ENCODE measurements at places on chromosomes 4 and X.
A peak's percentile ranks its signal among the peaks of the same experiment; 100 is the strongest.

DNA sequence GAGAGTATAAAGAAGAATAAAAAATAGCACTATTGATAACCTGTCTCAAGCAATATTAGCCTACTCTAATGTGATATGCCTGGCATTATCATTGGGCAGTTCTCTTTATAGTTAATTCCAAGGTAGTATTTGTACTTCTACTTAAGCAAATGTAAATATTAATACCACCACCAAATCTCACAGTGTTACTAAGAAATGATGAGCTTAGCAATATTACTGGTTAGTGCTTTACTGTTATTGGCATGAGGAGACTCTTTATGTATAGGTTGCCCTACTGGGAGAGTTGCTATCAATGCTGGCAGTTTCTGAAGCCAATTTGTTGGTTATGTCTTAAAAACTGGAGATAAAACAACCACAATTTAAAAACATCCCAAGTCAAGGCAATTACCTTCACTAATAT is 155.7 kb downstream of the CDS1 start:
- DNase-seq: no peak

DNA sequence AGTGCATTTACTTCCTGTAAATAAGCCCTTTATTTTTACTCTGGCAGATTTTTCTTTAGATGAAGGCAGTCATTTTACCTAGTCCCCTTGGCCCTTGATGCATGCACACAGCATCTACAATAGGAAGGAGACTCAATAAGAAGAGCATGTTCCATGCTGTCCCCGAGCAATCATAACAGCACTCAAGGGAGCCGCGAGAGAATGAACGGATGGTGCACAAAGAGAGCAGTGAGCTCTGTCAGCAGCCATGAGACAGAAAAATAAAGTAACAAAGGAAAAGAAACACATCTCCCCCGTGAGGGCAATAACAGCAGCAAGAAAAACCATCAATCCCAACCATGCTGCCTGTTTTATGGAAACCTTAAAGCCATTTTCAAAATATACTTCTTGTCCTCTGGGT is 11.9 kb downstream of the SMIM31 start:
- DNase-seq: no peak

GRCh38 chrX:25968920-25969319 is 169.2 kb upstream of the MAGEB18 start:
- DNase-seq: no peak

- no peak for DNase-seq
Observed at GRCh38 chr4:126136922-126137781, 822.4 kb downstream of the FAT4 start.

- DNase-seq: no peak
Observed at GRCh38 chrX:48835524-48836329, at the start of gene PCSK1N. Gene PCSK1N (minus strand): TSS chrX:48835610. CDS start chrX:48835532, 78 bp downstream.

GRCh38 chr4:6268650-6269615 is 717 bp upstream of the WFS1 start:
- DNase-seq: no peak

- no peak for DNase-seq
Observed at GRCh38 chr4:136186650-136187049, 1345.6 kb downstream of the PCDH18 start.

- no peak for DNase-seq
Observed at GRCh38 chr4:78667764-78668163, 108.4 kb upstream of the BMP2K start.

DNA sequence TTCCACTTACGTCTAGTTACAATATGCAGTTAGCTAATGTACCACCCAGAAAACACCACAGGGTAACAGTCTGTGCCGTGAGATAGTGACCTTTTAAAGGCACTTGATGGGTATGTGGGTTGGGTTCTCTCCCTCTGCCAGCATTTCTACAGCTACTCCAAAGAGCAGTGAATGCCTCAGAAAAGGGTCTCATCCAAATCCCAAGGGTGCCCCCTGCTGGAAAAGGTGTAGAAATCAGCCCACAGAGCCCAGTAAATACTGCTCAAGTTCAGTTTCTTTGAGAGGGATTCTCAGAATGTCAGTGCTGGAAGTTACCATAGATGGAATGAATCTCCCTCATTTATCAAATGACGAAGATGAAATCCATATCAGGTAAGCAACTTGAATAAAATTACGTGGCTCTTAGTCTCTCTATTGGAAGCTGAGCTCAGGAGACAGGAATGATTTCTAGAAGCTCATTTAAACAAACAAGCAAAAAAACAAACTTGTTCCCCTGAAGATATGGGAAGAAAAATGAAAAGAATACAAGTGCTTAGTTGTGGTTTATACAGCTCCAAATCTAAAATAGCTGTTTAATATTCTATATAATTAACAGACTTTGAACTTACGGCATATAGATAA is 9.5 kb downstream of the RNF175 start:
- DNase-seq: peak; percentile 52

DNA sequence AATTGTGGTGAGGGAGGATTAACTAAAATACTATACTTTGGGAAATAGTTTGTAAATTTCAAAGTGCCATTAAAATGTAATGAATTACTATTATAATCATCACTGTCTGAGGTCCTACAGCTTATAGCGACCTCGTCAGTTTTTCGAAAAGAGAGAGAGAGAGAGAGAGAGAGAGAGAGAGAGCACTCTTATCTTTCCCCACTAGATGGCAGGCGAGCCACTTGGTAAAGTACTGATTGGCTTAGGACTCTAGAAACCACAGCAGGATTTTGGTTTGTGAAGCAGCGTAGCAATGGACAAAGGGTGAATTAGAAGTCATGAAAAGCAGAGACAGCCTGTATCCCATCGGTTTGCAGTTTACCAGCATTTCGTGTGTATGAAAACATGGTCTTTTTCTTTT is 52.5 kb downstream of the LINC00632 start:
- DNase-seq: peak; percentile 33

DNA sequence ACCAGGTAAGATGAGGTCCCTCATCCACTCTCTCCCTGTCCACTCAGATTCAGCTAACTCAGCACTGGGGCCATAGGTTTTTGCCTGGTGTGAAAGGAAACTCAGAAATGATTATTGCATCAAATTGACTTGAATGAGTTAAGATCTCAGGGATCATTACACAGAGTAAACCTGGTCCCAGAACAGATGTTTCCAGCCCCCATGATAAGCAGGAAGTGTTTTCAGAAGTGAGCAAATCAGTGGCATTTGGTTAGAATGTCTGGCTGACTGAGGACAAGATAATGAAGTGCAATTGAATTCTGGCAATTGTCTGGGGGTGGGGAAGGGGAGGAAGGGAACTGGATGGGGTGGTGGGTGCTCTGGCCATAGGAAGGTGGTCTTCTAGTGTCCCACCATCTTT is 108.0 kb downstream of the CHIC2 start:
- no peak for DNase-seq

DNA sequence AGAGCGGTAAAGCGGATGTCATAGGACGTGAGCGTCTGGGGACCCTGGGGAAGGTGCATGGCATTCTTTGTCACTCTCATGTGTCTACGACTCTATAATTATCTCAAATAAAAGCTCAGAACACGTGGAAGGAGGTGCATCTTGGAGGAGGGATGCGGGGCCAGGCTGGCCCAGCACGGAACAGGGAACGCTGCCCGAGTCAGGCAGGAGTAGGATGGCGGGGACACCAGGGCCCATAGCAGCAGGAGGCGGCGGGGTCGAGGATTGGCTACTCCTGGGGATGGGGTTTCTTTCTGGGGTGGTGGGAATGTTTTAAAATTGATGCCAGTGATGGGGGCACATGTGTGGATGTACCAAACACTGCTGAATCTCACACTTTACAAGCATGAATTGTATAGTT is 5.4 kb upstream of the HTRA3 start:
- no peak for DNase-seq

GRCh38 chrX:30561191-30561590 is 16.4 kb downstream of the TASL start:
- DNase-seq: no peak

- no peak for DNase-seq
Observed at GRCh38 chr4:2482192-2482591, 13.3 kb downstream of the RNF4 start.

GRCh38 chrX:150548251-150548650 is 20.2 kb upstream of the MTM1 start:
- DNase-seq: no peak

DNA sequence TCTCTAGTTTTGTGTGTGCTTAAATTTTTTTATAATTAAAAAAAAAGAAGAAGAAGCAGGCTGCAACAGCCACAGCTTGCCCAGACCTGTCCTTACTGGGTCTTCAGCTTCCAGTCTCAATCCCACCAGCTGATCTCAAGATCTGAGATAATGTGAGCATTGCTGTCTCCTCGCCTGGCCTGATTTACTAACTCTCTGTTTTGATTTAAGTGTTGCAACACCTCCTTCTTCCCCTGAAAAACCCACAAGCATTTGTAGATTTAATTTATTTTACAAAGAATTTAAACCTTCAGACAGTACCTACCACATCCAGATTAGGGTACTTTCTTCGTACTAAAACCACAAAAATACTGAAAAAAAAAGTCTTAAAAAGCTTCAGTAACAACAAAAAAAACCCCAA is 38.0 kb downstream of the FAM241A start:
- no peak for DNase-seq

- DNase-seq: no peak
Observed at GRCh38 chr4:43332052-43332425, 439.5 kb downstream of the GRXCR1 start.

GRCh38 chrX:27444093-27444908 is 18.8 kb downstream of the PPP4R3C start:
- no peak for DNase-seq

- DNase-seq: no peak
Observed at GRCh38 chr4:8710416-8710815, 117.9 kb downstream of the CPZ start.

DNA sequence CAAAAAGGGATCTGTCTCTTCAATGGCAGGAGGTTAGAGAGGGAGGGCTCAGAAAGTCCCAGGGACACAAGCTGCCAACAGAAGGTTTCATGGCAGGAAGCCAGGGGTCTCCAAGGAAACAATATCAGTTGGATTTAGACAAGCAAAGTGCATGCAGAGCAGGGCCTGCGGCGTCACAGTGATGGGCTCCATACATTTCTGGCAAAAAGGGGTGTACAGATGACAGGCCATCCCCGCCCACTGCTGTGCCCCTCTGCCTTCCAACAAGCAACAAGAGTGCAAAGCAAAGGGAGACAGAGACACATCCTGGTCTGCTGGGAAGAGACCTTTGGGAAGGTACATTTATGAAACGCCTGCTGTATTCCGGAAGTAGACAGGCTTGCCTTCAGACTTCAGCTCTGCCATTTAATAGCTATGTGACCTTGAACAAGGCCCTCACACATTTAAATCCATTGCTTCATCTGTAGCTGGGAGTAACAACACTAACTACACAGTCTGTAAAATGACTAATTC is 121.2 kb downstream of the AFAP1 start:
- no peak for DNase-seq

DNA sequence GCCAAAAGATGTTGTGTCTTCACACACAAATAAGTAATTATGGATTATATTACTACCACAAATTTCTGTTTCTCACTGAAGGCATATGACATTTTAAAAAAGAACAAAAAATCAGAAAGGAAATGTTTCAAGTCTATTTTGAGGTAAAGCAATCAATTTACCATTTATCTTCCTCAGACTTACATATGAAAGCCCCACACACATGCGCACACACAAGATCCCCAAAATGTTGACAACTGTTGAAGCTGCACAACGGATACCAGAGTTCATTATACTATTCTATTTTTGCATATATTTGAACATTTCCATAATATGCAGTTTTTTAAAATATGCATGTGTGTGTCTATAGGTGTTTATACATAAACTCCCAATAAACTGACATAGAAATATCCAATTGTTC is 2.7 kb downstream of the LRBA start:
- DNase-seq: no peak

DNA sequence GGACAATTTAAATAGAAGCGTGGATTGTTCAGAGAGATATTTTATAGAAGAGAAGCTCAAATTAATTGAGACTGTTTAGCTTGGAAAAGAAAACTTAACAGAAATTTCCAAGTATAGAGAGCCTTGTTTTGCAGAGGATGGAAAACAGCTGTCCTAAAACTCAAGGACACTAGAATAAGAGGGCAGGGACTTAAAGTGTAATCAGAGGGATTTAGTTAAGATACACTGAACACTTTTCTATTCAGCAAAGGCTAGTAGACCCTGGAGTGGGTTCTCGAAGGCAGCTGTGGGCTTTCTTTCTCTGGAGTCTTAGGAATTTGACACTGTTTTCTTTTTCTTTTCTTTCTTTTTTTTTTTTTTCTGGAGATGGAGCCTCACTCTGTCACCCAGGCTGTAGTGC is 92.7 kb upstream of the ARX start:
- no peak for DNase-seq

- DNase-seq: no peak
Observed at GRCh38 chr4:139337612-139338011, 35.3 kb upstream of the NDUFC1 start.

DNA sequence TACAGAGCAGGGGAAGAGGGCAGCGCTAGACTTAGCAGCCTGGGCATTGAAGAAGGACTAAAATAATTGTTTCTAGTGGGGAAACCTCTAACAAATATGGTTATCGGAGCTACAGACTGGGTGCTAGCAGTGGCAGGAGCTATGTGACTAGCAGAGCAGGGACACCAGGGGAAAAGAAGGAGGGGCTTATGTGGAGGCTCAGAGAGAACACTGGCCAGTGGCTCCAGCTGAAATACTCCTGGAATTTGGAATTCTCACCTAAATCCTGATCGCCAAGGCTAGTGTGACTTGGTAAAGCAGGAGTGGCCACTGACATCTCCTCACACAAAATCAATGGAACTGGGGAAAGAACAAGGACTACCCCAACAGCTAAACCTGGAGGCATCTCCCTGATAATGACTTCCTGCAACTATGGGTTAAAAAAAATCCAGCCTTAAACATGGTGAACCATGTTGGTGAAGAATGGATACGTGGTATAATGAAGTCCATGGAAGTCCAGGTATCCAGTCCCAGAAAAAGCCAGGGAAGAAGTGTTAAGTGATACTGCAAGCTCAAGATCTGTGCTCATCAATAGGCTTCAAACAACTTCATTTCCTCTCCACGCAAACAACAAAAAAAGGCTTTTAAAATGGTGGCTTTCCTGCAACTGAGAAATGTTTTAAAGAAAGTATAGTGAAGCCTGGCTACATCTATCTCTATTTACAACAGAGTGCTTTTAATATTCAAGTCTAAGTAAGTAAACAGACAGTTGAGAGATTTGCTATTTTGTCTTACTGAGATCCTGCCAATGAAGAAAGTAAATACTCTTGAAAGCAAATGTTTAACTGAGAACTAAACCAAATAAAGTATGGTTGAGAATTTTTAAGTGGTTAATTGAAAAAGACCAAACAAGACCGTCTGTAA is 1.8 kb downstream of the TAPT1 start:
- DNase-seq: no peak

DNA sequence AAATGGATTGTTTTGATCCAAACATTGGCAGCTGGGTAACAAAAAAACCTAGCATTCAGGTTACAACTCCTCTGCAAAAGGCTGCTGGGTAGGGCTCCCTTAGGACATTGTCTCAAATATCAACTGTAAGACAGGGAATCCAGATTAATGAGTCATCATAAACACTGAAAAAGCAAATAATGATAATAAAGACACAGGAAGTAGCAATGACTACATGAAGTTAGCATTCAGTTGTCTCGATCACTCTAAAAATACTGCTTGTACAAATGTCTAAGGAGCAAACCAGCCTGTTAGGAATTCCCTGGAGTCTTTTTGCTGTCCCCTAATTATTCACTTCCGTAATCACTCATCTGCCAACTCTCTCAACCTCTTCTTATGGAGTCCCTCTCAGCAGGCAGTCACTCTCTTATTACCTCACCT is 259.2 kb downstream of the GPC3 start:
- DNase-seq: no peak

GRCh38 chr4:87179751-87180150 is 40.7 kb downstream of the KLHL8 start:
- no peak for DNase-seq

- no peak for DNase-seq
Observed at GRCh38 chr4:101242441-101242840, 104.9 kb downstream of the PPP3CA start.
